CD4-positive, alpha-beta T cell treated with Interleukin-15 for 4 hours (primary cell): ENCODE measurements at places on chromosomes 11 and 22.

- DNase-seq: no peak
Observed at GRCh38 chr11:14054116-14055107, 91.9 kb downstream of the SPON1 start.

DNA sequence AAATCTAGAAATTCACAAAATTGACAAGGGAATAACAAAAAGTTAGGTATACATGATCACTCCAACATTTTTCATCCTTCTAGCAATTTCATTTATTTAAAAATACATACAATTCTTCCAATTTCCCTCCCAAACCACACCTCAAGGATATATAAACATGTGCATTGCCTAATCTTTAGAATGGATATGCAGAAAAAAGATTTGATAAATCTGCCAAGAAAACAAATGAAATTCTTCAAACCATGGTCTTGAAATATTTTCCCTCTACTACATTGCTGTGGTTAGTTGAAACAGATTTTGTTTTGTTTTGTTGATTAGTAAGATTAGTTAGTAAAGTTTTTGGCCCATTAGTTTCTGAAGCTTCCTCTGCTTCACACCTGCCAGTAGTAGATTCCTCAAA is 703.3 kb upstream of the CCDC179 start:
- DNase-seq: no peak

GRCh38 chr11:96082002-96082899 is 158.3 kb upstream of the MTMR2 start:
- DNase-seq: no peak

- no peak for DNase-seq
Observed at GRCh38 chr11:21289686-21290085, 620.3 kb downstream of the NELL1 start.

DNA sequence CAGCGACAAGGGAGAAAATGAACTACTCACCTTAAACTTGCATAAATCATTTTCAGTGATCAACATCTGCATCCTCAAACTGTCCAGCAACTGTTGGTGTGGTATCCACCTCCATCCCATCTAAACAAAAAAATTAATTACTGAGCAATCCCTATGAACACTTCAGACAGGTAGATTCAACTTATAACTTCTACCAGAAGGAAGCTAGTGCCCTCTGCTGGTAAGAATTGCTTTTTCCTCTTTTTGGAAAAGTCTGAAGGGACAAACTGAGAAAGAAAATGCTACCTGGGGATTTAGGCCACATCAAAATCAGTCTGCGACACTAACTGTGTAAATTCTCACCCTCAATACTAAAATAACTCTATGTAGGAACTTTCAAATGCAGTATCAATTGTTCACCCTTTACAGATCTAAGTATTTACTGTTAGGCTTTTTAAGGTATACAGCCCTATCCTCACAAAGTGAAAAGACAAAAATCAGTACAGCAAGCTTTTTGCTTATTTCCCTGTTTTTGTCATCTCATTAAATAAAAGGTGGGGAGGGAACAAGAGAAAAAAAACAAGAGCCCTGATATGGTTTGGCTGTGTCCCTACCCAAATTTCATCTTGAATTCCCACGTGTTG is 17.9 kb downstream of the CLNS1A start:
- DNase-seq: peak; percentile 49

- no peak for DNase-seq
Observed at GRCh38 chr11:17408026-17408425, 19.6 kb upstream of the KCNJ11 start.

DNA sequence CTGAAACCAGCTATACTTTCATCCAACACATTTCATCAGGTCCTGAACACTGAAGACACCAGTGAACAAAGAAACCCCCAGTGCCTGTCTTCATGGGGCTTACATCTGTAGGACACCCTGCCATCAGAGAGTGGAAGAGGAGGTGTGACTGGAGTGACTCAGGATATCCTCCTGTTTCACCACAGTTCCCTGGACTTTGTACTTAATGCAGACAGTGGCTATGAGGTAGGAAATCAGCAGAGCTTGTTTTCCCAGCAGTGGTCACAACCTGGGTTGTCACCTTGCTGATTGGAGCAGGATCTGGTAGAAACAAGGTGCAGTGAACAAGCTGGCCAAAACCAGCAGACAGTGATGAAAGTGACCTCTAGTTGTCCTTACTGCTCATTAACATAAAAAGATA is 128.8 kb downstream of the KIRREL3 start:
- DNase-seq: no peak

- DNase-seq: no peak
Observed at GRCh38 chr22:19635644-19636043, 78.7 kb upstream of the SEPTIN5 start.

DNA sequence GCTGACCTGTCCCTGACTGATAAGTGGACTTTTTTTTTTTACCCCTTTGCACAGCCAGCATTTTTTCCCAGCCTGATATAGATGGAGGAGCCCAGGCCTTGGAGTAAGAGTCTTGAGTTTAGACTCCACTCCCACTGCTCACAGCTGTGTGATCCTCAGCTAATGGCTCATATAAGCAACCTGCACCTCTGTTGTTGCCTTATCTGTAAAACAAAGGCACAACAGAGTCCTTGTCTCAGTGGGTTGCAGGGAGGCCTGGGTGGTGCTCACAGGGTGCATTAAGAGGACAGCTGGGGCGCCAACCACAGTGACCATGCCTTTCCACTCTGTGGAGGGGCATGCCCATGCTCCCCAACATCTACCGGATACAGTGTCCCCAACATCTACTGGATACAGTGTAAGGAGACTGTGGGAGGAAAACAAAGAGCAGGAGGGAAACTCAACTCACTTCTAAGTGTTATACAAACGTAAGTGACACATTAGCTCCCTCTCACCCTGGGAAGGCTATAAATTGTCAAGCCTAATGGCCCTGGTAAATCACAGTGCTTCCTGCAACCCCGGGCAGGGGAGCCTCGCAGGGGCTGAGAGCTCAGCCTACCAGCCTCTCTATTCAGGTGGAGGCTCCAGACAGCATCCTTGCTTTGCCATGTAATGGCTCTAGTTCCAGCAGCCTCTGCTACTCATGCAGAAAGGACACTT is 109.5 kb downstream of the TENM4 start:
- DNase-seq: no peak

DNA sequence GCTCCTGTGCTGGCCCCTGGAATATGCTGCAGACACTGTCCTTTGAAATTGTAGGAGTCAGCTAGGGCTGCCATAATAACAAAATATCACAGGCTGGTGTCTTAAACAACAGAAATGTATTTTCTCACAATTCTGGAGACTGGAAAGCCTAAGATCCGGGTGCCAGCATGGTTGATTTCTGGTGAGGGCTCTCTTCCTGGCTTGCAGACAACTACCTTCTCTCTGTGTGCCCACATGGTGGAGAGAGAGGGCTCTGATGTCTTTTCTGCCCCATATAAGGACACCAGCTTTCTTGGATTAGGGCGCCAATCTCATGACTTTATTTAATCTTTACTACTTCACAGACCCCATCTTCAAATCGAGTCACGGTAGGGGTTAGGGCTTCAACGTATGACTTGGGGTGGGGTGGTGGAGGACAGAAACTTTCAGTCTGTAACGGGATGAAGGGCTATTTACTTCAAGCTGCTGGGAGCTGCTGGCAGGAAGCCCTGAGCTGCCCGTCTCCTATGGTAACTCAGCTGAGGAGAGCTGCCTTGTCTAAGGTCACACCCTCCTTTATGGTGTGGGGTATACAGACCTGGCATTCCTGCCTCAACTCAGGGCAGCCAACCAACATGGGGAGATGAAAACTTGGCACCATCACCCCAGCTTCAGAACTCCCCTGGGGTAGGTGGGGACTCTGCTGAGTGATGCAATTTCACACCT is 142.9 kb upstream of the ZBED5 start:
- no peak for DNase-seq

- DNase-seq: peak; percentile 74
Observed at GRCh38 chr11:76207642-76208401, 1.5 kb upstream of the WNT11 start.

DNA sequence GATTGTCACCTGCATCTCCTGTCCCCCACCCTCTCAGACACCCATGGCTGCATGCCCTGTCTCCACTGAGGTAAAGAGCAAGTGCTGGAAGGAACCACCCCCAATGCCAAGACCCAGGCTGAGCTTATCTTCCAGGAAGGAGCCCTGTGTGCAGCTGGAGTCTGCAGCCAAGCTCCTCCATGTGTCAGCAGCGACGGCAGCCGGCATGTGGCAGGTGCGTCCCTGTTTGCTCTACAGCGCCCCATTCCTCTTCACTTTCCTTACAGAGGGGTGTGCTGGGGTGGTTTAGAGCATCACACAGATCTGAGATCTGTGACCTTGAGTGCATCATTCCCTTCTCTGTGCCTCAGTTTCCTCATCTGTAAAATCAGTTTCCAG is 7.7 kb upstream of the MN1 start:
- no peak for DNase-seq

DNA sequence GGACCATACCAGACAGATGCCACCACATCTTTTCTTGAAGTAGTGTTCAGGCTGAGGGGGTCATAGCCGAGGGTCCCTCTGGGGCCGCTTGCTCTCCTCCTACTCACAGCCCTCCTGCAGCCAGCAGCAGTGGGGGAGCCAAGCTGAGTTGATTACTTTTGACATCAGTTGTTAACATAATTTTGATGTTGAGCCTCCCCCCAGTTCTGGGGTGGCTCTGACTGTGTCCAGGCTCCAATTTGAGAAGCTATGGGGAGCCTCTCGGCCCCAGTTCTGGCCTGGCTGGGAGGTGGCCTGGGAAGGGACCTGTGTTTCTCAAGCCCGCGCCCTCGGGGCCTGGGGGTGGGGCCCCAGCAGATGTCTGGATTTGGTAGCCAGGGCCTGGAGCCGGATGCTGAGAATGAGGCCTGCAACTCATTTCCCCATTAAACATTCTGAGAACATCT is 47.9 kb downstream of the KCNQ1OT1 start:
- DNase-seq: no peak

DNA sequence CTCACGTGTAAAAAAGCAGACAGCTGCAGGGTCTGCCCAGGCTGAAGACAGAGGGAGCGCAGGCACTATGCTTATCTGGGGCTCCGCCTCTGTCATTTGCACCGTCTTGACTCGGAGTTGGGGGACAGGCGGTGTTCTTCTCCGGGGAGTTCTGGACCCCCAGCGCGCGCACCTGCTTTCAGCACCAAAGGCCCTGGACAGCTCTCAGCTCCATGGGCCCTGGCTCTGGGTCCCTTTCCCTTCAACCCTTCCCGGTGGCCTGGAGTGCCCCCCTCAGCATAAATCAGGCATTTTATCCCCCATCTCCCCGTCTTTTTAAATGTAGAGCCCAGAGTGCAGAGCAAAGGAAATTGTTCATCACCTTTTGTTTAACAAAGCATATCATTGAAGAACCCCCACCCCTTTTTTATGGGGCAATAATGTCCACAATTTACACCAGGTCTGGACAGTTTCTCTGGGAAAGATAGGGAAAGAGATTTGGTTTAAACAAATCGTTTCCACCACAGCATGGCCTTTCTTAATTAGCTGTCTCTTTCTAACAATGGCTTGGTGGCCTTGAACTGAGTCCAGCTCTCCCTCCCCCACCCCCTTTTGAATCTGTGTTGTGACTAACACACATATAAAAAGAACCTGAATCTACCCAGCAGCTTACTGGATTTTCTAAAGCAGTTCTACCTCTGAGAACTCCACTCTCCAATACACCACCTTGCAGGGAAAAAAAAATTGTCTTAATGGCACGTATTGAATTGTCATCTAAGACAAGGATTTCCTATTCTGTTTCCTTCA is 1.7 kb downstream of the SEZ6L start:
- DNase-seq: no peak

DNA sequence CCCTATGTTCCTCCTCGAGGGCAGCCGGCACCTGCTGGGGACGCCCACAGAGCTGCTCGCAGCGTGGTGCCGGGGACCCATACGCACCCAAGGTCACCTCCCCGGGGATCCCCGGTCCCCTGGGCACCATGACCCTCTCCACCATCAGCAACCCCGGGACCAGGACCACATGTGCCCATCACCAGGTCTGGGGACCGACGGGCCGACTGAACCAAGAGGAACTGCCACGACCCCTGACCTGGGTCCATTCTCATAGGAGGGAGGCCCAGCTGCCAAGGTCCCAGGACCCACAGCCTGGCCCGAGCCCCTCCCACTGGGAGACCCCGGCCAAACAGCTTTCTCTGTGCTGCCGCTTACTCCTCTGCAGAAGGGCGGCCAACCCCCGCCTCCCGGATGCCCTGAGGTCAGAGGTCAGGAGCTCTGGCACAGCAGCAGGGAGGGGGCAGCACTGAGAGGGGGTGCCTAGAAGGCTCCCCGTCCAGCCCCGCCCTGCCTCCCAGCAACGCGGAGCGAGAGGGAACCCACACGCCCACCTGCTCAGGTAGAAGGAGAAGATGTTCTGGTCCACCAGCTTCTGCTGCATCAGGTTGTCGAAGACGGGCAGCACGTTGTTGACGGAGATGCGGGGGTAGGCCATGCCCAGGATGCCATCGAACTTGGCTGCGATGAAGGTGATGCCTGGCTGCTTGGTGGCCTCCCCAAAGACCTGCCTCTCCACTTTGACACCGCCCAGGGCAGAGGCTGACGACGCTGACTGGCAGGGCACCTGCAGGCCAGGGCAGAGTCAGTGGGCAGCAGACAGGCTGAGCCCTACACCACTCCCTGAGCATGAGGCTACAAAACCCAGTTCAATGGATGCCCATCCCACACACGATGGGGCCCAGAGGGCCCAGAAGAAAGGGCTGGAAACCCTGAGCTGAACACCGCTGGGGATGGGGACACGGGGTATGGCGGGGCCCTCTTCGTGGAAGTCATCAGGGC is 6.6 kb downstream of the CTSD start:
- no peak for DNase-seq

DNA sequence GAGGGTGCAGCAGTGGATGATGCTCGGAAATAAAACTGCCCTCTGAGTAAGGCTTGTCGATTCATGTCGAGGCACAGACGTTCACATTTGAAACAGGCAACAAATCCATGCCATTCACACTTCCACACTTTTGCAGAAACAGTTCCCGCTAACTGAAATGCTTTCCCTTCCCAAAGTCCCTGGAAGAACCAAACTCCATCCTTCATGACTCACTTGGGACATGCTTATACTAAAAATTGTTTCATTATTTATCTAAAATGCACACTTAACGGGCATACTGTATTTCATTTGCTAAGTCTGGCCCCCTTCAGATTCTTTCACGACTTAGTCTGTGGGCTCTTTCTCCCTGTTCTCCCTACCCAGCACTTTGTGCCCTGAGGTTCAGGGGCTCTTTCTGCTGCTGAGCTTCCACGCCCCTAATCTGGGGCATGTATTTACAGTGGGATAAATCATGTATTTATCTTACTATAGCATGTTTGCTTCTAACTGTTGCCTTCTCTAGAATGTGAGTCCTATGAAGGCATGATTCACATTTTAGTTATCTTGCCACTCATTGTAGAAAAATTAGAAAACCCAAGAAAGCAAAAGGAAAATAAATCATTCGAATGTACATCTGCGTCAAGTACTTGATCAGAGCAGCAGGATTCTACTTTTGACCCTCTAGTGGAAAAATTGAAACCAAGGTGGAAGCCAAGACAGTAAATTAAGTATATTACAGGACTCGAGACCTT is 12.5 kb downstream of the SCGB1A1 start:
- no peak for DNase-seq

GRCh38 chr11:61828379-61828628 is 204 bp downstream of the FADS2 start:
- DNase-seq: no peak
